ENCODE measurements at places on chromosomes 4 and X.

DNA sequence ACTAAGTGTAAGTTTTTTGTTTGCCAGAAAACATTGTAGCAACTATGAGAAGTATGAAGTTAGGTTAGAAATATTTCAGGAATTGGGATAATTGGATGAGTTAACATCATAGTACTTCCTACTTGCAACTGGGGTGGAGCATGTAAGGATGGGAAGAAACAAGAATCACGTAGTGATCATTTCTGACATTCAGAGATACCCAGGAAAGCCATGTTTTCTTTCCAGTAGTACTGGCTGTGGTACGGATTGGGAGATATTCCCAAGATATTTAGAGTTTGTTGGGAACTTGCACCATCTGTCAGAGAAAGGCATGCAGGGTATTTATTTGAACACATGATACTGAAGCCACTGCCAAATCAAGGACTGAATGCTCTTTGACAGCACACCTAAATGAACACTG lies 87.6 kb upstream of the SLC4A4 start:
- no peak for DNase-seq

DNA sequence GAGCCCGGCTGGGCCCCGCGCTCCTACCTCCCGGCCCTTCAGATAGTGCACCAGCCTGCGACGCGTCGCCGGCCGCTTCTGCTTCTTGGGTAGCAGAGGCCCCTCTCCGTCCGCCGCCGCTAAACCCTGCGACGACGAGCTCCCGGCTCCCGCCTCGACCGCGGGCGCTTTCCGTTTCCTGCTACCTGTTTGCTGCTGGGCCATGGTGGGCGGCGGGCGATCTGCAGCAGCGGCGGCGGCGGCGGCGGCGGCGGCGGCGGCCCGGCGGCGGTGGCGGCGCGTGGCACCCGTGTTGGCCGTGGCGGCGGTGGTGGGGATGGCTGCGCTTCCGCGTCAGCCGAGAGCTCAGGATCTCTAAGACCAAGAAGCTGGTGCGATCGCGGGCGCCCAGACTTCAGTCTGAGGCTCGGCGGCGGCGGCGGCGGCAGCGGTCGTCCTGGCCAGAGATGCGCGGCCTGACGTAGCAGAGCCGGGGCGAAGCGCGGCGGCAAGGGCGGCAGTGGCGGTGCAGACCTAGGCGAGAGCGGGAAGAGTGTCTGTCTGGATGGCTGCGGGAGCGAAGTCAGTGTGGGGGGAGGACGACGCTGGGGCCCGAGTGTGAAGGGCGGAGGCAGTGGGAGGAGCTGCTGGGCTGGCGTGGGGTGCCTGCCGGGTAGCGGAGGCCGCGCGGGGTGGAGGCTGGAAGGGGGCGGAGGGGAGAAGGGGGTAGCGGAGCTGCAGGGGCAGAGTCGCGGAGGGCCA lies at the start of gene DCAF12L2:
Gene DCAF12L2 (minus strand): TSS at position 569 of the 741 bp plus-strand sequence. CDS start 365 bp downstream, at position 204.
- no peak for DNase-seq

GRCh38 chr4:76194325-76194724 lies 19.3 kb downstream of the SCARB2 start:
- no peak for DNase-seq

- no peak for DNase-seq
Measured at GRCh38 chr4:37968747-37969146, 8.5 kb downstream of the PTTG2 start.

GRCh38 chr4:139736274-139736660 lies 70.6 kb downstream of the MGST2 start:
- DNase-seq: no peak

GRCh38 chr4:78544678-78545077 lies 6.9 kb upstream of the ANXA3 start:
- no peak for DNase-seq

GRCh38 chrX:3268829-3269228 lies 77.6 kb downstream of the MXRA5 start:
- DNase-seq: no peak

DNA sequence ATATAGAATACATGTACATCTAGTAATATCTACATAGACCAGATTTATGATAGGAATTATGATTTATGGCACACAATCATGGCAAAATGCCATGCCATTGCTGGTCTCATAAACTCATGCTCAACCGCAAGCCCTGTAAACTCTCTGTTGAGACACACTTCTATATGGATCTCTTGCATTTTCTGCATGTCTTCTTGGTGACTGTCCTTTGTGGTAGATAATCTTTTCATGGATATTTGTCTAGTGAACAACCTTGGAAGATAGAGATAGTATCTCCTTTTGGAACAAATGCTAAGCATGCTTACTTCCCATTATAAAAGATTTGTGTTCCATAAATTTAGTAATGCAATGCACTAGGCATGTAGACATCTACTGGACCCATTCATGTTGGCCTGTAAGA lies 328.0 kb downstream of the NAF1 start:
- no peak for DNase-seq

DNA sequence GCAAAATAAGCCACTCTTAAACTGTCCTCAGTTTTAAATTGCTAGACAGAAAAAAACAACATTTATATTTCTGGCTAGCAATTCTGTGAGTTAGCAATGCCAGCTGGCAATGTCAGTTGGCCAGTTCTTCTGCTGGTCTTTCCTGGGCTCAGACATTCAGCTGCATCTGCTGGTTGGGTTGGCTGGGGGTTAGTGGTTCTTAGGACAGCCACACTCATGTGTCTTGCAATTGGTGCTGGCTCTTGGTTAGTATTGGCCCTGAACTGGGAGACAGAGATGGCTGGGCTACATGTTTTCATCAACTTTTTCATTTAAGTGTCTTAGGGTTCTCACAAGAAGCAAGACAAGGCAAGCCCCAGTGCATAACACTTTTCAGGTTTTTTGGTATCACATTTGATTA lies 48.0 kb upstream of the PDLIM5 start:
- no peak for DNase-seq

DNA sequence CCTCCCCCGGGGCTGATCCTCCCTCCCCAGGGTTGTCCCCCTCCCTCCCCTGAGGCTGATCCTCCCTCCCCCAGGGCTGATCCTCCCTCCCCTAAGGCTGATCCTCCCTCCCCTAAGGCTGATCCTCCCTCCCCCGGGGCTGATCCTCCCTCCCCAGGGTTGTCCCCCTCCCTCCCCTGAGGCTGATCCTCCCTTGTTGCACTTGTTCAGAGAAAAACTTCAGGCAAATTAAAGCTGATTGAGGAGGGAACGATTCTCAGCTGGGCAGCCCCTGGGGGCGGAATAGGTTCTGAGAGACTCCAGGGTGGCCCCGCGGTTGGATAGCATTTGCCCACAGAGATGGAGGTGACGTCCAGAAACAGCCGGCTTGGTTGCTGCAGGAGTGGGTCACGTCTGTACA lies 110.7 kb upstream of the ADRA2C start:
- DNase-seq: peak; percentile 47

GRCh38 chr4:5545271-5545670 lies 163.1 kb downstream of the EVC2 start:
- no peak for DNase-seq

DNA sequence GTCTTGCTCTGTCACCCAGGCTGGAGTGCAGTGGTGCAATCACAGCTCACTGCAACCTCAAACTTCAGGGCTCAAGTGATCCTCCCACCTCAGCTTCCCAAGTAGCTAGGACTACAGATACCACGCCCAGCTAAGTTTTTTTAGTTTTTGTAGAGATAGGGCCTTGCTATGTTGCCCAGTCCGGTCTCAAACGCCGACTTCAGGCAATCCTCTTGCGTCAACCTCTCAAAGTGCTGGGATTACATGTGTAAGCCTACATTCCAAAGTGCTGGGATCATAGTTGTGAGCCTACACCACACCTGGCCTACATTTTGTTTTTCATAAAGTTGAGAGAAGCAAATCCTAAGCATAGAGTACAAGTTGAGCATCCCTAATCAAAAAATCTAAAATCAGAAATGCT lies 42.2 kb downstream of the SMARCA5 start:
- DNase-seq: no peak

DNA sequence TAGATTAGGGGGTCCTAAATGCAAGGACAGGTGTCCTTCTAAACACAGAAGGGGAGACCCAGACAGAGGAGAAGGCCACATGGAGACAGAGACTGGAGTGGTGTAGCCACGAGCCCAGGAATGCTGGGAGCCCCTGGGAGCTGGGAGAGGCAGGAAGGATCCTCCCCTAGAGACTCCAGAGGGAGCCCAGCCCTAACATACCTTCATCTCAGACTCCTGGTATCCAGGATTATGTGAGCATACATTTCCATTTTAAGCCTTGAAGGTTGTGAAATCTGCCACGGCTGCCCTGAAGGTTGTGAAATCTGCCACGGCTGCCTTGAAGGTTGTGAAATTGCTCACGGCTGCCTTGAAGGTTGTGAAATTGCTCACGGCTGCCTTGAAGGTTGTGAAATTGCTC lies 148.4 kb downstream of the ASMT start:
- no peak for DNase-seq

DNA sequence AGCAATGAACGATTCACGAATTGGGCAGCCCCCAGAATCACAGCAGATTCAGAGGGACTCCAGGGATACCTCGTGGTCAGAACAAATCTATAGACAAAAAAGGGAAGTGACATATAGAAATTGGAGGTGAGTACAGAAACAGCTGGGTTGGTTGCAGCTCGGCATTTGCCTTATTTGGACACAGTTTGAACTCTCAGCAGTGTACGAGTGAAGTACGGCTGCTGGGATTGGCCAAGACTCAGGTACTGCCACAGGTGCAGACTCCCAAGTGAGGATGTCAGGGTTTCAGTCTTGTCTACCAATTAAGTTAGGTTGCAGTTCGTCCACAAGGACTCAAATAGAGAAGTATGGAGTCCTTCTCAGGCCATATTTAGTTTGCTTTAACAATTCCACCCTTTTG lies 28.2 kb downstream of the HTT-AS start:
- DNase-seq: no peak

GRCh38 chr4:153471698-153472093 lies 5.5 kb downstream of the TMEM131L start:
- no peak for DNase-seq

DNA sequence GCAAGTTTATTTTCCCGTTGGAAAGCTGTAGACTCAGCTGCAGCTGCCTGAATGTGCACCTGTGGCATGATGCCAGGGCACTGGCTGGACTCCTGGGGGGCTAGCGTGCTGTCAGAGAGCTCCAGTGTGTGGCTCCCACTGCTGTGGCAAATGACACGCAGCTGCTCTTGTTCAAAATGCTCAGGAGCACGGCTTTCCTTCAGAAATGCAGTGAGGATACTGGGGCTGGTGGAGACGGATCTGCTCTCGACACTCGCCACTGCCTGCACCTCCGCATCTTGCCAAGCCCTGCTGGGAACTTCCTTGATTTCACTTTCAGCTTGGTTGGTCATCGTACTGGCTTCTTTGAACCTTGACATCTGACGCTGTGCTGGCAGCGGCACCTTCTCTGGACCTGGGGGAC lies 58.7 kb downstream of the GPRIN3 start:
- peak; percentile 90 for DNase-seq

DNA sequence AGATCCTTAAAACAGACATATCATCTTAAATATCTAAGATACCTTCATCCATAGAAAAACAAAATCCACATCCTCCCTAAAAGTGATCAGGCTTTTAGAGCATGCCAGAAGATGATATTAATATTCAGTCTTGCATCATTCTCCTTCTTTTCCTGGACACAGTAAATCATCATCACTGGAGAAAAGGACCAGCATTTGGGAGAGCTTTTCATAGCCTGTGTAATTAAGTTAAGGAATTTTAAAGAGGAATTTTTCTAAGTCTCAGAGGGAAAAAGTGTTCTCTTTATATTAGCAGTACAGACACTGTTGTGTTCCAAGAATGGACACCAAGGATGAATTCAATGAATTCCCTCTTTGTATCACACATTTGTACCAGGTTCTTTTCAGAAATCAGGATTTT lies 696 bp downstream of the SCRG1 start:
- DNase-seq: no peak

- no peak for DNase-seq
Measured at GRCh38 chrX:46209768-46210167, 335.5 kb downstream of the ZNF674 start.

GRCh38 chr4:146647615-146648460 lies 9.1 kb downstream of the POU4F2 start:
- no peak for DNase-seq

DNA sequence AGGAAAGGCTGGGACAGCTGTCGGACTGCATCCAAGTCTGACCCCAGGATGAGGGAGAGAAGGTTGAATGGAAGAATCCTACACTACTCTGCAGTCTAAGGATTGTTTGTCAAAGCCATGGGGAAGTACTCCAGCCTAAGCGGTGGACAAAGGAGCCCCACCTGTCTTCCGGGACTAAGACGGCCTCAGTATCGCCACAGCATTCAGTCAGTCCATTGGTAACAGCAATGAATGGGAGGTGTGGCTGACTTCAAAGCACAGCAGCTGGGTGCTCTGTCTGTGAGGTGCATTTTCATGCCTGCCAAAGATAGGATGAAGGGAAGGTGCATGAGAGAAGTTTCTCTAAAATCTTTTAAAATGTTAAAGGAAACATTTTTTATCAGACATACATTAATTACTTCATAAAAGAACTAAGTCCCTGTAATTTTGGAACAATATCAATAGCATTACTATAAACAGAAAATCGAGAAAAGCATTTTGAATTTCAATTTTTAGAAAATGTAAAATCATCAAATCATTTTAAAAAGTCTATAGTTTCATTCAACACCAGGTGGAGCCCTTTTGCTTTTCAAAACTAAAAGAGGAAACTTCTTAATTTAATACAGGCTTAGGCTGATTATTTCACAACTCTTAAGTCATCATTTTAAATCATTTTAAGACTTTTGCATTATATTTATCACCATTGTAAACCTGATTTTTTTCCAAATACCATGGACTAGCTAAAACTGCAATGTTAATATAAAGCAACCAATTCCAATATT lies 27.6 kb upstream of the INTU start:
- peak; percentile 76 for DNase-seq

GRCh38 chrX:100289066-100289558 lies 121.0 kb downstream of the PCDH19 start:
- DNase-seq: no peak

DNA sequence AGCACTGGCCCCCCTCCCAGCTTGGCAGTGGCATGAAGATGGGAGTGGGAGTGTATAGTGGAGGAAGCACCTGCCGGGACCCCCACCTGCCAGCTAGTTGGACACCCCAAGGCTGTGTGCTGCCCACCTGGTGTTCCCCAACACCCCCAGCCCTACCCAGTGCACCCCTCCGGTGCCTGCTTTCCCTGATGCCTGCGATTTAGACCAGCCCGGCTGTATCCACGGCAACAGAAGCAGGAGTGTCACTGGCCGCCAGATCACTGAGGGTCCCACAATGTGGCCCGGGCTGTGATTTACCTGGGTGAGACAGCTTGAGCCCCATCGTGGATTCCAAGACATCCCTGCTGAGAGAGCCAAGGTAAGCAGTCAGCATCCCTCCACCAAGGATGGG lies 533 bp downstream of the GPR173 start:
- no peak for DNase-seq

Measured in NCI-H345 (cell line).